Epithelial cell of proximal tubule (primary cell): ENCODE measurements at places on chromosomes 13 and 19.

- no peak for DNase-seq
These were observed 120.0 kb downstream of the EFNB2 start for GRCh38 chr13:106415442-106415841.

GRCh38 chr13:80054806-80055205, 286.1 kb downstream of the SPRY2 start:
- no peak for DNase-seq

- DNase-seq, result no peak
These were observed 45.5 kb downstream of the EFNB2 start for GRCh38 chr13:106489849-106490568.

DNA sequence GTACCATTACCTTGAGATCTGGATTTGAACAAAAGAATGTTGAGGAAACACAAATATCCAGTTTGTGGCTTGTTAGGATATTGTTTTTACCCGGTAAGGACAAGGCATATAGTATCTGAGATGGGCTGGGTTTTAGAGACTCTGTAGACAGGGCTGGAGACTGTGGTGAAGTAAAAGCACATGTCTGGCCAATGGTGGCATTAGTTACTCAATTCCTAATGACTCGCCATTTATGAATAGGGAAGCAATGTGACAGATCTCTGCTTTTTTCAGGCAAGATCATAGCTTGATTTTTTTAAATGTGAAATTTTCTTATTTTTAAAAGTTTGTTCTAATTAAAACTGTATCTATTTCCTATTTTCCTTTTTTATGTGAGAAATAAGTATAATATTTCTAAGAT, 371.1 kb upstream of the SPRY2 start:
- no peak for DNase-seq

GRCh38 chr13:61258185-61258584, 157.5 kb downstream of the PCDH20 start:
- DNase-seq, result no peak

- DNase-seq, result no peak
These were observed 14.0 kb downstream of the ZNF552 start for GRCh38 chr19:57800696-57801095.

GRCh38 chr19:44627631-44628030, 14.3 kb downstream of the IGSF23 start:
- DNase-seq, result no peak

DNA sequence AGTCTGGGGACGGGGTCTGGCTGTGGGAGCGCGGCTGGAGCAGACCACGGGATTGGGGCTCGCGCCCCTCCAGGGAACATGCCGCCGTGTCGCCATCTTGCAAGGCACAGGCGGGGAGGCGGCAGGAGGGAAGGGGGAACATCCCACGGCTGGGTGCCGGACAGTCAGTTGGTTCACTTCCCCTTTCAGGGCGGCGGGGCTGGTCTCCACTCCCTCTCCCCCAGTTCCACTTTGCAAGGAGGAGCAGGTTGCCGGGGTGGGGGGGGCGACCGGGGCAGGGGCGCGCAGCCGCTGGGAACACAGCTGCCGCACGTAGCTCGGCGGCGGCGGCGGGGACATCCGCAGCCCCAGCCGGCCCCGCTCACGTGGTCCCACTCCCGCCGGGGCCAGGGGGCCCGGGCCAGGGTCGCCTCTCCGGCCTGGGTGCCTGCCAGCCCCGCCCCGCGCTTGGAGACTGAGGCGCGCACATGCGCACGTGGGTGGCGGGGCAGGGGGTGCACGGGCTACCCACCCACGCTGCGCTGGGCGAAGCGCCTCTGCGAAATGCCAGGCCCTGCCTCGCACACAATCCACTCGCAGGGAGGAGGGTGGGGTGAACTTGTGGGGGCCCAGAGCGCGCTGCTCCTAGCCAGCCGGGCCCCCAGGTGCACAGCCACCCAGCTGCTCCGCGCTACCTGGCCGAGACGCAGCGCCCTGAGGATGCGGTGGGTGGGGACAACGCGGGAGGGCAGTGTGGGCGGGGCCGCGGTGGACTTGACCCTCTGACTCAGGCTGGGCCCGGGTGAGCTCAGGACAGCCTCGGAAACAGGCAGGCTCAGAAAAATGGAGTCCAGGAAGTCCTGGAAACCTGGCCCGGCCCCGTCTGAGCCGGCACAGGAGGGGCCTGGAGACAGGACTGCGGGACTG, 6.4 kb downstream of the KLF16 start:
- DNase-seq, result no peak

GRCh38 chr19:47613165-47614020, 4.5 kb downstream of the BICRA start:
- DNase-seq, result no peak

DNA sequence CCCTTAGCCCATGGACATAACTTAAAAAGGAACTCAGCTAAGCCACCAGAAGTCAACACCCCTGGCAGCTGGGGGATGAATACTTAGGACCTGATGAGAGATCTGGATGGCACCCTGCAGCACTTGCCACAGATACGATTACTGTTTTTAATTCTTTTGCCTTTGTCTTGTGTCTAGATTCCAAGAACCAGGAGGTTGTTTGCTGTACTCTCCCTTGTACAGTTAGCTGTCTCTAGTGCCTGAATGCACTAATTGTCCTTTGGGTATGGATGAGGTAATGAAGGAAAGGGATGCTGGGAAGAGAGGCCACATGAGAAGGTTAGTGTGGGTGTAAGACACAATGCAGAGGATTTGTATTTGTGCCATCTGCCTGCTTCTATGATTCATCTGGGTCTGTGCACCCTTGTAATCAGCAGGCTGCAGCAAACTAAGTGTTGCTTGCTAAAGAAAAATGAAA, 385.8 kb downstream of the KCNRG start:
- DNase-seq, result peak; percentile 69

DNA sequence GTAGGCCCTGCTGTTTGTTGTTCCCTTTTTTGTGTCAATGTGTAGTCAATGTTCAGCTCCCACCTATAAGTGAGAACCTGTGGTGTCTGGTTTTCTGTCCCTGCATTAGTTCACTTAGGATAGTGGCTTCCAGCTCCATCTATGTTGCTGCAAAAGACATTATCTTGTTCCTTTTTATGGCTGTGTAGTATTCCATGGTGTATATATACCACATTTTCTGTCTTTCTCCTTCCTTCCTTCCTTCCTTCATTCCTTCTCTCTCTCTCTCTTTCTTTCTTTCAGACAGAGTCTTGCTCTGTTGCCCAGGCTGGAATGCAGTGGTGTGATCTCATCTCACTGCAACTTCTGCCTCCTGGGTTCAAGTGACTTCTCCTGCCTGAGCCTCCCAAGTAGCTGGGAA, 21.0 kb downstream of the CYP2A6 start:
- no peak for DNase-seq

DNA sequence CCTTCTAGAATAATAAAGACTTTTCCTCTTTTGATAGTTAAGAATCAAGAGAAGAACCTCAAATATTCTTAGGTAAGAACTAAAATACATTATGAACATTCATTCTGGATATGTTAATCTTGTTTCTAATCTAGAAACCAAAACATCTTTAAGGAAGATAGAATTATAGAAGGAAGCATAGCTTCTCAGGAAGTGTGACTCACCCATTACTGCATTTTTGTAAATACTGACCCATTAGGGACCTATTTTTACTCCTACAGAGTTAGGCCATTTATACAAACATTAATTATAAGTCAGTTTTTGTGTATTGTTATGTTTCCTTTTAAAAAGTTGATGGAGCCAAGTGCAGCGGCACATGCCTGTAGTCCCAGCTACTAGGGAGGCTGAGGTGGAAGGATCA, 147.1 kb downstream of the NUFIP1 start:
- DNase-seq, result no peak

DNA sequence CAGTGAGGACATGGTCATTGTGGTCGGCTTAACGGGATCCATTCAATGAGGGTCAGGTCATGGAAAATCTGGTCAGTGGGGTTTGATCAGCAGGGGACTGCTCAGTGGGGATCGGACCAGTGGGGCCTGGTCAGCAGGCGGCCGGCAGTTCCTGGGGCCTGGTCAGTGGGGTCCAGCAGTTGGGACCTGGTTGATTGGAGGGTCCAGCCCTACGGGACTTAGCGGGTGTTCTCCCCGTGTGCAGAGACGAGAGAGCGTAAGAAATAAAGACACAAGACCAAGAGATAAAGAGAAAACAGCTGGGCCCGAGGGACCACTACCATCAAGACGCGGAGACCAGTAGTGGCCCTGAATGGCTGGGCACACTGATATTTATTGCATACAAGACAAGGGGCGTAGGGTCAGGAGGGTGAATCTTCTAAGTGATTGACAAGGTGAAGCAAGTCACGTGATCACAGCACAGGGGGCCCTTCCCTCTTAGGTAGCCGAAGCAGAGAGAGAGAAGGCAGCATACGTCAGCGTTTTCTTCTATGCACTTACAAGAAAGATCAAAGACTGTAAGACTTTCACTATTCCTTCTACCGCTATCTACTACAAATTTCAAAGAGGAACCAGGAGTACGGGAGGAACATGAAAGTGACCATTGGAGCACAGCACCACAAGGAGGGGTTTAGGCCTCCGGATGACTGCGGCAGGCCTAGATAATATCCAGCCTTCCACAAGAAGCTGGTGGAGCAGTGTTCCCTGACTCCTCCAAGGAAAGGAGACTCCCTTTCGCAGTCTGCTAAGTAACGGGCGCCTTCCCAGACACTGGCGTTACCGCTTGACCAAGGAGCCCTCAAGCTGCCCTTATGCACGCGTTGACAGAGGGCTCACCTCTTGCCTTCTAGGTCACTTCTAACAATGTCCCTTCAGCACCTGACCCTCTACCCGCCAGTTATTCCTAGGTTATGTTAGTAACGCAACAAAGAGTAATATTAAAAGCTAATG, 62.1 kb upstream of the TPM4 start:
- no peak for DNase-seq

DNA sequence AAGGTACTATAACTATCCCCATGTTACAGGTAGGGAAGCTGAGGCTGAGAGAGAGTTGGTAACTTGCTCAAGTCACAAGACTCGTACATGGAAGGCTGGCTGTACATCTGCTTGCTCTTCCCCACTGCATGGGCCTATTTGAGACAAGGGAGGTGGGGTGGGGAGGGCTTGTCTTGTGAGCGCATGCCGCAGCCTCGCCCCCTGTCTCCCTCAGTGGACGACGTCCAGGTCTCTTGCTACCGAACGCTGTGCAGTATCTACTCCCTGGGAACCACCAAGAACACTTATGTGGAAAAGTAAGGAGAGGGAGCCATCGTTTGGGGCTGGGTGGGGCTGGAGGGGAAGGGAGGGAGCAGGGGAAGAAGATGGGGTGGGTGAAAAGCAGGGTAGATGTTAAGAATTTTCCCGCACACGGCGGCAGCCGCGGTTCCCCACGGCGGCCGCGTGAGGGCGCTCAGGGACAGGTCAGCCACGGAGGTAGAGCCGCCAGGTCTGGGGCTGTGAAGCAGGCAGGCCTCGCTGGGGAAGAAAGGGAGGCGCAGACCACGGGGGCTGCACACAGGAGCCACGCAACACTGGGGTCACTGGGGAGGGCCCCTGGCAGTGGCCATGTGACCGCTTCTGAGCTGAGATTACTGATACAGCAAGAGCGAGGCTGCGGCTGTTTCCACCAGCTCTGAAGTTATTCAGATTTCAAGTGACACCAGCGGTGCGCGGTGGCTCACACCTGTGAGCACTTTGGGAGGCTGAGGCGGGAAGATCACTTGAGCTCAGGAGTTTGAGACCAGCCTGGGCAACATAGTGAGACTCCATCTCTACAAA, 81.5 kb downstream of the RYR1 start:
- no peak for DNase-seq

GRCh38 chr13:29589234-29589633, 6.3 kb downstream of the SLC7A1 start:
- no peak for DNase-seq

DNA sequence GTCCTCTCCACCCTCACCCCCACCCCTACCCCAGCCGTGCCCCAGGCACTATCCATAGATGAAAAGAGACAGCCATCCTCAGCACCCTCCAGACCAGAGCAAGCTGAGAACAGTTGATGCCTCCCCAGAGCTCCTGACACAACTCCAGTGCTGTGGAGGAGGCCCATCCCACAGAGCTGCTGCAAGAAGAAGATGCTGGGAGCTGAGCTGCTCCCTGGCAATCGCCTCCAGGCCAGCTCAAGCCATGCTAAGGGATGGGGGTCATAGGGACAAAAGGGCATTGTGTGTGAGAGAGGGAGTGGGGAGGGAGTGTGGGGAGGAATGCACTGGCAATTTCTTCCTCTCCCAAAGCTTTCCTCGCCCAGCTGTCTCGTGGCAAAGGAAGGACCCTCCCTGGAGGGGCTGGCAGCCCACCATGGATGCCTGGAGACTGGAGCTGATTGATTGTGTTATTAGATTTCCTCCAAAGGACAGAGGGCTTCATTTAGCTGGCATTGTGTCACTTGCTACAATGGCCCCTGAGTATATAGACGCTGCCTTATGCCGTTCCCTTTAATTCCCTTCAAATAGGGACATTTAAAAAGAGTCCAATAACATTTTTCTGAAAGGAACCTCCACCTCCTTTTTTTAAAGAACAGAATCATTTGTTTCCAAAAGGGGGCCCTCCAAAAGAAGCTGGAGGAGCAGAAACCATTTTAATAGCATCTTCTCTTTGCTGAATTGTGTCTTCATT, 476.4 kb downstream of the FOXO1 start:
- no peak for DNase-seq
